ENCODE measurements at places on chromosomes 6 and 20. TPM values are rescaled to one million over a fixed set of nuclear protein-coding genes. Genes with fewer than 3 reads are reported as not detected.

MCCD1 gene
- not detected for polyA plus RNA-seq

RIPOR3 gene
- 0.41 TPM for polyA plus RNA-seq

GRCh38 chr6:157789861-157790260, 33.2 kb upstream of the SNX9 start:
- no peak overlapping the region for H3K4me3 ChIP-seq
- H3K27me3 ChIP-seq = peaks cover 10% of the 10 kb centered on the region
- no peaks in the 10 kb centered on the region for H3K4me1 ChIP-seq
- DNase-seq = no peak
- H3K27ac ChIP-seq = no peak overlapping the region

- no peaks in the 10 kb centered on the region for H3K36me3 ChIP-seq
- no peak for DNase-seq
- H3K4me3 ChIP-seq = no peak overlapping the region
Observed at GRCh38 chr6:139777202-139777970, 402.9 kb upstream of the CITED2 start.

All from immature natural killer cell (primary cell).